ENCODE measurements at places on chromosomes 5 and 9.

DNA sequence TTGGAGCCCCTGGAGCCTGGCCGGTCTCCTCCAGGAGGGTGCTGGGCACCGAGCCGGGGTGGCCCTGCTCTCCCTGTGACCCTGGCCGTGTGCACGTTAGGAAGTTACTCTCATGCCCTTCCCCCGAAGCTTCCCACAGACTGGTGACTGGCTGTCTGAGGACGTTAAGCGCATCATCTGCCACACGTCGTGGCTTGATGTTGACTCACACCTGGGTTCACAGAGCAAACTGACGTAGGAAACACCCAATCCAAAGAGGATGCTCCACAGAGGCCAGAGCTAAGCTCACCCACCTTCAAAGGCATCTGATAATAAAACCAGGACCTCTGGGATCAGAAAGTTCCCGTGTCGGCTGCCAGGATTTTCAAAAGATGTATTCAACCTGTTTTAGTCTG is 152.9 kb upstream of the PHYKPL start:
- no peak for DNase-seq

DNA sequence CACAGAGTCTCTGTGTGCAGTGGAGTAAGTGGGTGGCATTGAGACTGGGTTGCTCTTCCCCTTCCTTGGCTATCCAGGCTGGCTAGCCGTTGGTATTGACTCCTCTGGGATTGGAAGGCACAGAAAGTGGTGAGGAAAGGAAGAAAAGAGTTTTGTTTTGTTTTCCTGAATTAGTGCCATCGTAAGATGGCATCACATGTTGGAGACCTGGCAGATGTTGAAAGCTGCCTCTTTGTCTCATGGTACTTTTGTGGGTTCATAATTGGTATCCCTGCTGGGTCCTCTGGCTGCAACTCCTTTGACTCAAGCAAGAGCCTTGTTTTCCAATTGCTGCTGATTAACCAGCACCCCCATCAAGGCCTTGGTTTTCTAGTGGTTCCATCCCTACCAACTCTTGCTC is 293.8 kb downstream of the PDE4D start:
- DNase-seq: no peak

DNA sequence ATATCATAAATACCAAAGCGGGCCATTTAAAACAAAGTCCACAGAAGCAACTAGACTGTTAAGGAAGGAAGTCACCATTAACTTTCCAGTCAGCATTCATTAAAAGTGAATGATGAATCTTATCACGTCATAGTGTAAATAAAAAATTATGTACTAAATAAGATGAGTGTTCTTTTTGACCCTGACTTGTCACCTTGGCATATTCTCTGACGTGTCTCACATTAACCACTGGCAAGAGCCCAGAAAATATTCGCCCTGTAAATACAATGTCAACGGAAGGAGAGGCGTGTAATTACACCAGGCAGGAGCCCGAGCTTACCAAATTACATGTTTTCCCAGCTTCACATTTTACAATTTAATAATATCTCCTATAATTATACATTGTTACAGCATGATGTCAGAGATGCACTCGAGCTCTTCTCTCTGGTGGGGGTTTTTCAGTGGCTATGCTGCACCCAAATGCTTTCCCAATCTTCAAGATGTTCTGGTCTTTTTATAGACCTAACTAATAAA is 29.3 kb upstream of the UBE2QL1 start:
- no peak for DNase-seq

DNA sequence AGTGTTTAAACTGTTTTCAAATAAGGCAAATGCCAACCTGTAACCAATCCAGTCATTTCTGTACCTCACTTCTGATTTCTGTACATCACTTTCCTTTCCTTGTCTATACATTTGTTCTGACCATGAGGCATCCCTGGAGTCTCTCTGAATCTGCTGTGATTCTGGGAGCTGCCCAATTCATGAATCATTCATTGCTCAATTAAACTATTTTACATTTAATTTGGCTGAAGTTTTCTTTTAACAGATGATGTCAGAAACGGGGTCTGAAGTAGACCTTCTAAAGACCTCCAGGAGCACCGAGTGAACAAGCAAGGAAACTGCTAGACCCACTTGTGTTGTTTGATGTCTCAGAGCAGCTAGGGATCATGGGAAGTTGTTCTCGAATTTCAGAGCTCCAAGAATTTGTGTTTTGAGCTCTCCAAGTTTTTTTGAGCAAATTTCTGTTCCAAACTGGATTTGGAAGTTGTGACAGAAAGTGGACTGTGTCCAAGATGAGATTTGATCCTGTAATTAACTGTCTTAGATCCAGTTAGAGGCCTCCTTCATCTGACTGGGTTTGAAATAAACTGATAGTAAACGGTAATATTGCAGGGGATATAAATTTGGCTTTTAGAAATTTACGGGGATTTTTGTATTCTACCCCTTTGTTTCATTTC is 490.8 kb upstream of the ST8SIA4 start:
- DNase-seq: no peak

- DNase-seq: no peak
These were observed 455.3 kb upstream of the SGCD start for GRCh38 chr5:155871623-155872022.

GRCh38 chr5:6859951-6860638 is 146.9 kb downstream of the TENT4A start:
- no peak for DNase-seq

- DNase-seq: peak; percentile 64
These were observed 339.5 kb downstream of the CTNND2 start for GRCh38 chr5:11564706-11565105.

DNA sequence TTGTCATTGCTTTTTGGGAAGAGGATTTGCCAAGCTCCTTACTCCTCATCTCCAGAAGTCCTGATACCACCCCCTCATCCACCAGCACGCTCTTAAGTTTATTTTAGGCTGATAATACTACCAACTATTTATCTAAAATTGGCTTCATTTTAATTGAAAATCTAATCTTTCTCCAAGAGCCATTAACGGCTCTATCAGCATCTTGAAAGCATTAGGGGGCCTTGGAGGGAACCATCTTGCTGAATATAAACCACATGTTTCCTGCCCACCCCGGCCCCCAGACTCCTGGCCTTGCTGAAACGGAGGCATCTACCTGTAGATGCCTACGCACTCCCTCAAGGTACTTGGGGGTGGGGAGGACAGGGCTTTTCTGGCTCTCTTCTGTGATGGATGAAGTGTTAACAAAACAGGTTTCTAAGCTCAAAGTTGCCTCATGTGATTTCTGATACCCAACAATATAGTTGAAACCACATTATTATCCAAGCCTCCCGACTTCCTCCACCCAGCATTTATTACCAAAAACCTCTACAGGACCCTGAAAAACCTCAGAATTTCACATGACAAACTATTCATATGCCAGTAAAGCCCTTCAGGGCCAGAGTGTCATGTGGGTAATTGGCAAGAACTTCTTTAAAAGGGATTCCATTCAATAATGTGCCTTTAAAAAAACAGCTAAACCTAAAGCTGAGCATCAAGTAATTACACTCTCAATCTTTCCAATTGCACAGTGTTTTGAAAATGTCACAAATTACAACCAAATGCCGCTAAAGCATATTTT is 96.7 kb downstream of the SAXO1 start:
- DNase-seq: no peak

- no peak for DNase-seq
These were observed 128.2 kb downstream of the YTHDC2 start for GRCh38 chr5:113641715-113642114.

GRCh38 chr5:14870337-14871213 is 1.0 kb downstream of the ANKH start:
- peak; percentile 6 for DNase-seq

DNA sequence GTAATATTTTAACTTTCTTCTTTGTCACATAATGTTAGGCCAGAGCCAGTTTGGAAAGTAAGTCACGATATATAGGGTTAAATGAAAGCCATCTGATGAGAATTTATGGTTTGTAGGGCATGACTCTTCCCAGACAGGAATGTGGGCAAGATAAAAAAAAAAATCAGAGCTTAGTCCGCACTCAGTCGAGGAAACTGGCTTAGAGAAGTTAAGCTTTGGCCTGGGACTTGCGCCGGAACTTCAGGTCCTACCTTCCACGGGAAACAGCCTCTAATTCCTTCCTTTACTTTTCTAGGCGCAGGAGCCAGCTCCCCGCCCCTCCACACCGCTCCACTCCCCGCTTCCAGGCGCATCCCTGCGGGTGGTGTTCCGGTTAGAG is 475 bp downstream of the DDX31 start:
- DNase-seq: no peak

GRCh38 chr5:33341351-33341750 is 99.4 kb upstream of the TARS1 start:
- no peak for DNase-seq

DNA sequence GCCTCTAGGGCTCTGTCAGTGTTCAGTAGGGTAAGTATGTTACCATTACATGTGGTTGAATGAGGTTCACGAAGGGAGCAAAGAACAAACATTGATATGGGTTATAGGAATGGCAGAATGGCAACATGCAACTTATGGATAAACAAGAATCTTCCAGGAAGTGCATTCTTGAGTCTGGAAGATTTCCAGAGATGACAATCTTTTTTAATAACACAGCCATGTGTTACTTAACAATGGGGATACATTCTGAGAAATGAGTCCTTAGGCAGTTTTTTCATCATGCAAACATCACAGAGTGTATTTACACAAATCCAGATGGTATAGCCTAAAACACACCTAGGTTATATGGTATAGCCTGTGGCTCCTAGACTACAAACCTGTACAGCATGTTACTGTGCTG is 9.1 kb upstream of the SLC28A3 start:
- DNase-seq: no peak

GRCh38 chr9:89204801-89205200 is 26.2 kb upstream of the SHC3 start:
- DNase-seq: no peak

DNA sequence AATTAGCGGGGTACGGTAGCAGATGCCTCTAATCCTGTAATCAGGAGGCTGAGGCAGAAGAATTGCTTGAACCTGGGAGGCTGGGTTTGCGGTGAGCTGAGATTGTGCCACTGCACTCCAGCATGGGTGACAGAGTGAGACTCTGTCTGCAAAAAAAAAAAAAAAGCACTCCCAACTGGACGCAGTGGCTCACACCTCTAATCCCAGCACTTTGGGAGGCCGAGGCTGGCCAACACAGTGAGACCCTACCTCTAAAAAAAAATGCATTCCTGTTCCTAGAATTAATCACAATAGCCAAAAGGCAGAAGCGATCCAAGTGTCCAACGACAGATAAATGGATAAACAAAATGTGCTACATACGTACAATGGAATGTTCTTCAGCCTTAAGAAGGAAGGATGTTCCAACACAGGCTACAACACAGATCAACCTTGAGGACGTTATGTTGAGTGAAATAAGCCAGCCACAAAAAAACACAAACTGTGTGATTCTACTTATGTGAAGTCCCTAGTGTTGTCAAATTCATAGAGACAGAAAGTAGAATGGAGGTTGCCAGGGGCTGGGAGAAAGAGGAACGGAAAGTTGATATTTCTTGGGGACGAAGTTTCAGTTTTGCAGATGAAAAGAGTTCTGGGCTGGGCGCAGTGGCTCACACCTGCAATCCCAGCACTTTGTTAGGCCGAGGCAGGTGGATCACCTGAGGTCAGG is 13.8 kb downstream of the FAM78A start:
- no peak for DNase-seq

DNA sequence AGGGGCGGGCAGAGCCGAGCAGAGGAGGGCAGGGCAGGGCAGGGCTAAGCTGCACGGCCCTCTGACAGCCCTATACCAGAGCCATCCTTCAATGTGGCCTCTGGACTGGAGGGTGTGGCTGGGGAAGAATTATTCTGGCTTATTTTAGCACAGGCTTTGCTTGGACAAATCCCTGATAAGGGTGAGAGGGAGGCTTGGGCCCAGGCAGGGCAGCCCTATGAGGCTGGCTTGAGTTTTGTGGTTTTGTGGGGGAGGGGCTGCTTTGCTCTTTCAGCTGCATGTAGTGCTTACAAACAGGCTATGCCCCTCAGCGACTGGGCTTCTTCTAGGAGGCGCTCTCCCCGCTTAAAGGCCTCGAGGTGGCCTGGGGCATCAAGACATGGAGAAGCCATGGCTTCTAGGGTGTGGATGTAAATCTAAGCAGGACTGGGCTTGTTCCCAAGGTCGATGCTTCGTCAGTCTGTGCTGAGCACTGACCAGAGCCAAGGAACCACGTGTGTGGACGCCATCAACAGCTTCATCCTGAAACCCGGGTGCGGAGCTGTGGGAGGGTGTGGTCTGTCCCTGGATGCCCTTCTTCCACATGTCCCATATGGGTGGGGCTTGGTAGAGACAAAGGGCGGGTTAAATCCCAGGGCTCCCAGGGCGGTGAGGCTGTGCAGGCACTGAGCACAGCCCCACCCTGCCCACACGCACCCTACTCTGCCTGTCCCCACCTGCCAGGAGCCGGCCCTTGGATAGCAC is 45.7 kb upstream of the IPPK start:
- DNase-seq: no peak

DNA sequence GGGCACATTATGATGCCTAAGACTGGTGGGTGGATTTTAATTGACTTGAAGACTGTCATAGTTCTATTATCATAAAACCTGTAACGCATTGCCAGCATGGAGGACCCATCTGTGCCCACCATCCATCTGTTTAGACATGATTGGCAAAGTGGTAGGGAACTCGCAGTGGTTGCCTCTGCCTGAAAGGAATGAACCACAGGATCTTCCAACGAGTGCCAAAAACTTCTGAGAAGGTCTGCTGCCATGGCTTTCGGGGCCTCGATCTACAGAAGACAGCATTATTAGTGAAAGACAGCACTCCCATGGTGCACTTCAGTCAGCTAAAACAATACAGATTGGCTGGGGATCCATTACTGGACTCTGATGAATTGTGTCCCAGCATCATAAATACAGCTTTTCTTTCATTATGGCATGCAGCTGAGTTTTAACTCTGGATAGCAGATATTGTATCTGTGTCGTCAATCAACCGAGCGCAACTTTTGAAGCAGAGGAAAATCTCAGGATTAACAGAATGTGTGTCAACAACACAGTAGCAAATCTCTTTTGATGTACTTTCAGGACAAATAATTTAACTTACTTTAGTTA is 74.3 kb downstream of the ZDHHC21 start:
- no peak for DNase-seq

DNA sequence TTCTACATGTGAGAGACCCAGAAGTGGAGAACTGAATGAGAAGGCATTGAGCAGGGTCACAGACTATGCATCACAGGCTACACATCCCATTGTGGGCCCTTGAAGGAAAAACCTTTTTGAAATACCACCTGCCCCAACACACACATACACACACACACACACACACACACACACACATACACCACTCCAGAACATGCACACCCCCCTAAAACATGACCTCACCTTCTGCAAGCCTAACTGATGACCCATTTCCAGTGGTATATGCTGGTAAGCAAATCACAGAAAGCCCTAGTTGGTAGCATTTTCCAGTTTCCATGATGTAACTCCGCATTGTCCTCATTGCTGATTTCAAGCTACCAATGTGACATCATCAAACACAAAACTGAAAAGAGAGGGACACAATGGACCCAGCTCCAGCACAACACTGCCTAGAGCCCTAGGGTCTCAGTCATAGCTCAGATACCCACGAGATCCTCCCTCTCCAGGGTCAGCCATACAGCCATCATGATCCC is 36.4 kb downstream of the THBS4 start:
- no peak for DNase-seq

GRCh38 chr5:96410013-96410412 is 23.0 kb downstream of the PCSK1 start:
- no peak for DNase-seq

All from amygdala (tissue), 56 donors.